ENCODE measurements at places on chromosomes 11 and 22.

DNA sequence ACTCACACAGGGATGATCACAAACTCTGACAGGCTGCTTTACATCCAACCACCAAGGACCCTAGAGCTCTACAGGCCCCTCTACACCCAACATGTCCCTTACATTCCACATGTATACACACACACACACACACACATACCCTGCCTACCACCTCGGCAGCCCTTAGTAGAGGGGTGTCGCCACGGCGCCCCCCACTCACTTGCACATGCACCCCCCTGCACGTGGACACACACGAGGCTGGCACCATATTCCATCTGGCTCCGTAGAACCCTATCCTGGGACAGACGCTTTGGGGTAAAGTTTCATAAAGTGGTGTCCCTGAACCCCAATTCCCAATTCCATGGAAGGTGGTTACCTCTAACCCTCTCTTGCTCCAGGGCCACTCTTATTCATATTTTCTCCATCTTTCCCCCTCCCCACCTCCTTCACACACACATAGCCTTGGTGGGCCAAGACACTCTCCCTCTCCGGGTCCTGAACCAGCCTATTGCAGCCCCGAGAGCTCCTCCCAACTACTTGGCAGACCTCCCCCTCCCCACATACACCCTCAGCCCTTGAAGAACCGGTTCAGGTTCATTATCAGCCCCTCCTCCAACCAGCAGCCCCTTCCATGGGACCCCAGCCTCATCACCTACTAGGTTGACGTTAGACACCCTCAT lies 809 bp downstream of the PDE2A start:
- no peak for DNase-seq

DNA sequence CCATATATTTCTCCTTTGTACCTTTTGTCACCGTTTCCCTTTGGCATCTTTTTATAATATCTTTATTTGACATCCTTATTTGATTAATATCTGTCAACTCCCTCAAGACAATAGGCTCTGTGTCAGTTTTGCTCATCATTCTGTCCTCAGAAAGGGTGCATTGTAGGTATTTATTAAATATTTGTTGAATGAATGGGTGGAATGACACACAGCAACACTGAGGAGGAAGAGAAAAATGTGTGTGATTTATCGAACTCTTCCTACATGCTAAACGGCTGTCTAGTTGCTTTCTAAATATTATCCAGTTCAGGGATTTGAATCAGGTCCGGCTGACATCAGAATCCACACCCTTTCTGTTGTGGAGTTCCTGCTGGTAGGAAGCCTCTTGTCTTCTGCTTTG lies 98.2 kb downstream of the NAV2 start:
- no peak for DNase-seq

DNA sequence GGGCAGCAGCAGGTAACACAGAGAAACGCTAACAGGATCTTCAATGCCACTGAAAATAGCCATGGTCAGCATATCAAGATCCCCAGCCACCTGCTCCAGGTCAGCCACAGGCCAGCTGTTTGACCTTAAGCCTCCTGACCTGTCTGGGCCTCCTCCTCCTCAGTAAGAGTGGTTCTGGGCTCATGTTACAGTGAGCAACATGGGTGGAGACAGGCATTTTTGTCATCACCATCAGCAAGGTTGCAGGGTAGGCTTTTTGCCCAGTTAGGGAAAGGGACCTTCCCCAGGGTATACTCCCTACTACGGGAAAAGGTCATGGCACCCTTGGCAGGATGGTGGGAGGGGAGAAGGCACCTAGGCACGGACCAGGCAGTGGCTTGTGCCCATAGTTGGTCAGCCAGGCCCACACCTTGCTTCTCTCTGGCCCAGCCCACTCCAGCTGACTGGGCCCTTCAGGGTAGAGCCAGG lies 131.8 kb upstream of the PARVA start:
- DNase-seq = no peak

DNA sequence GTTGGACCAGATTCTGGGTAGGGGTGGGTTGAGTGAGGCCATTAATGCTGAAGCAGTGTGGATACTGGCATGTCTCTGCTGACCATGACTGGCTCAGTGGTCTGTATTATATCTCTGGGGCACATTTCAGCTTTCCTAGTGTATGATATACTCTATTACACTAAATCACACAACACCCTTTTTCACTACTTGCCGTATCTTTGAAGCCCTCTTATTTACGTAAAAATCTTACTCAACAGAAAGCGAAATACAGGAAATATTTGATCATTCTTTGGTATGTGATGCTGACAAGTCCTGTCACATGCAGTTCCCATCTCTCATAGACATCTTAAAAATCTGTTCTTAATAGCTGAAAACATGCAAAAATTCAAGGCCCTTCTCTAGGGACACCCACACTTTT lies 40.3 kb downstream of the OR5B17 start:
- DNase-seq = no peak

DNA sequence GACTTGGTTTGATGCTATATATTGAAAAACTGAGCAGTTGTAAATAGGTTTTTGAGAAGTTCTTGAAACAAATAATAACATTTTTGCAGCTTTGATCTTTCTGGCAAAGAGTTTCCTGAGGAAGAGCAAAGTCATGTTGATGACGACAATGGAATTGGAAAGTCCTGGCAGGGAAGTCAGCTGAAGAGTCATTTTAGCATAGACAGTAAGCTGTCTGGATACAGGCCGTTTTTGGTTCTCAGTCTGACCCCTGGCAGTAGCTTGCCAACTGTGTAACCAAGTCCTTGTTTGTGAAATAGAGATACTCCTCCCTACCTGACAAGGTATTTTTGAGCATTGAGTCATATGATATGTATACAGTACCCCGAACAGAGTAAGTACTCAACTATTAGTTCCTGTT lies 193.3 kb downstream of the C11orf91 start:
- DNase-seq = no peak

GRCh38 chr11:70590356-70590991 lies 192.1 kb downstream of the CTTN start:
- no peak for DNase-seq

- DNase-seq = no peak
Observed at GRCh38 chr11:32374261-32374711, 61.1 kb downstream of the WT1 start.

- no peak for DNase-seq
Observed at GRCh38 chr22:23086787-23087186, 16.5 kb downstream of the GNAZ start.

- DNase-seq = peak; percentile 48
Observed at GRCh38 chr11:125250318-125251213, 86.0 kb downstream of the PKNOX2 start.

DNA sequence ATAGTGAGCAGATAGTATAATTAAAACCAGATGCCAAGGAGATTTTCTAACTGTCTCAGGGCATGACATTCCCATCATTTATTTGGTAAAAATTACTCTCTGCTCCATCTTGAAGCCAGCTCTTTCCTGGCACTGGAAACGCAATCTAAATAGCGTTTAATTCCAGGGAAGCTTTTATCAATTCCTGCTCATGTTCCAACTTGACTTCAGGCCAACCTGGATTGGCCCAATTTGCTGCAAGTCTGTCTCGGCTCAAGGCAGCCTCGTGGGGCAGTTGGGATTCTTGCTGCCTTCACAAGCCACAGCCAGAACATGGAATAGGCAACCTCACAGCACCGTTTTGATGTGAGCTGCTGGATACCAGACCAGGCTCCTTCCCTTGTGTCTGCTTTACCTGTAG lies 1255.9 kb downstream of the TBC1D22A start:
- DNase-seq = no peak

GRCh38 chr11:123188508-123189165 lies 6.4 kb downstream of the CLMP start:
- no peak for DNase-seq

- no peak for DNase-seq
Observed at GRCh38 chr11:65478388-65479183, 20.3 kb upstream of the MALAT1 start.

DNA sequence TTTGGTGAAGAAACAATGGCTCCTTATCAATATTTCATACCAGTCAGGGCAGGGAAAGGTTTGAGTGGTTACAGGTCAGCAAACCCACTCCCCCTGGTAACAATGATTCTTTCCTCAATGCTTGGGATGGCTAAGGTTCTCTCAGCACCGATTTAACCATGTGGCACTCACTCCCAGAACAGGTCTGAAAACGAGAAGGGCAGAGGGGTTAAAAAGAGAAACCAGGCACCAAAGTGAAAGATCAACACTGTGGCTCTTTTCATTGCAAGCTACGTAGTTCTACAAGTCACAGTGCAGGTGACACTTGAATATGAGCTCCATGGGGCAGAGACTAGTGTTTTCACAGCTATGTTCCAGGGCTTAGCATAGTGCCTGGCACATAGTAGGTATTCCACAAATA lies 132.4 kb downstream of the PLEKHA7 start:
- DNase-seq = no peak

- DNase-seq = no peak
Observed at GRCh38 chr11:120430146-120430545, 81.4 kb upstream of the GRIK4 start.

DNA sequence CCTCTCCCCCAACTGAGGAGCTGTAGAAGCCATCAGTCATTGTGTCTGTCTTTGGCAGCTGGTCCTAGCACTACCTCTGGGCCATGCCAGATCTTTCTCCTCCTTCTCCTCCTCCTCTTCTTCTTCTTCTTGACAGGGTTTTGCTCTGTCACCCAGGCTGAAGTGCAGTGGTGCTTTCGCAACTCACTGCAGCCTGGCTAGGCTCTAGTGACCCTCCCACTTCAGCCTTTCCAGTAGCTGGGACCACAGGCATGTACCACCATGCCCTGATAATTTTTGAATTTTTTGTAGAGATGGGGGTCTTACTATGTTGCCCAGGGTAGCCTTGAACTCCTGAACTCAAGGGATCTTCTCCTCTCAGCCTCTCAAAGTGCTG lies 50.1 kb upstream of the SHANK2 start:
- no peak for DNase-seq

DNA sequence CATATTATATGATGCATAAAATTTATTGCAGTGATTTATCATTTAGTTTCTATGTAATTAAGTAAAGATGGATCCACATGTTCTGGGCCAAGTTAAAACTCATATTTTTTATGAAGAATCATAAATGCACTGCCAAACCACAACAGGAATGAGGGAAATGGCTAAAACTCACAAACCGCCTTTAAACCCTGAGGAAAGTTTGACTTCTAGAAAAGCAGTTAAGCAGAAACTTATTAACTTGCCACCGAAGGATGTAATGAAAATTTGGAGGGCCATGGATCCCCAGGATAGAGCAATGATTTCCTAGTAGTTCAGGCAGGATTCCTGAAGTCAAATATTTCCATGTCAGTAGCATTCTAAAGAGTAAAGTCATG lies 218.3 kb upstream of the CTSC start:
- DNase-seq = no peak

- DNase-seq = no peak
Observed at GRCh38 chr11:72773696-72774095, 20.2 kb downstream of the STARD10 start.

DNA sequence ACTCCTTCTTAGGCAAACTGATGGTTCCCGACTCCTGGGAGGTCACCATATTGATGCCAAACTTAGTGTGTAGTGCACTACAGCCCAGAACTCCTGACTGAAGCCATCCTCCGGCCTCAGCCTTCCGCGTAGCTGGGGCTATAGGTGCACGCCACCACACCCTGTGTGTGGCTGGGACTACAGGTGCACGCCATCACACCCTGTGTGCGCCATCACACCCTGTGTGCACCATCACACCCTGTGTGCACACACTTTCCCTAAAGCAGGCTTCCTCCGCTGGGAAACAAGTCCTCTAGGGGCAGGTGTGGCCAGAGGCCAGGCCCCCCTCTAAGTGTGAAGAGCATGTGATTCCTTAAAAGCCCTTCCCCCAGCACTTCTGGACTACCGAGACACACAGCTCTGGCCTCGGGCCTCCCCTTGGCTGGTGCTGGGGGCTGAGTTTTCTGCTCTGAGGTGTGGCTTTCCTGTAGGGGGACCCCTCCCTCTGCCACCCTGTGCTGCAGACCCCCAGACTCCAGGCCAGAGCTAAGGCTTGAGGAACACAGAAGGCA lies 81.7 kb downstream of the BCR start:
- no peak for DNase-seq

Measured in natural killer cell treated with Interleukin-12 subunit alpha and Interleukin-12 subunit beta and Interleukin-15 and Interleukin-18, amount 100 ng/mL, for 72 hours (primary cell).